ENCODE measurements at places on chromosomes 1 and 21.

GRCh38 chr1:115648717-115649691 lies 7.2 kb downstream of the VANGL1 start:
- DNase-seq, result no peak

GRCh38 chr1:10514490-10515235 lies 39.9 kb downstream of the PEX14 start:
- no peak for DNase-seq

DNA sequence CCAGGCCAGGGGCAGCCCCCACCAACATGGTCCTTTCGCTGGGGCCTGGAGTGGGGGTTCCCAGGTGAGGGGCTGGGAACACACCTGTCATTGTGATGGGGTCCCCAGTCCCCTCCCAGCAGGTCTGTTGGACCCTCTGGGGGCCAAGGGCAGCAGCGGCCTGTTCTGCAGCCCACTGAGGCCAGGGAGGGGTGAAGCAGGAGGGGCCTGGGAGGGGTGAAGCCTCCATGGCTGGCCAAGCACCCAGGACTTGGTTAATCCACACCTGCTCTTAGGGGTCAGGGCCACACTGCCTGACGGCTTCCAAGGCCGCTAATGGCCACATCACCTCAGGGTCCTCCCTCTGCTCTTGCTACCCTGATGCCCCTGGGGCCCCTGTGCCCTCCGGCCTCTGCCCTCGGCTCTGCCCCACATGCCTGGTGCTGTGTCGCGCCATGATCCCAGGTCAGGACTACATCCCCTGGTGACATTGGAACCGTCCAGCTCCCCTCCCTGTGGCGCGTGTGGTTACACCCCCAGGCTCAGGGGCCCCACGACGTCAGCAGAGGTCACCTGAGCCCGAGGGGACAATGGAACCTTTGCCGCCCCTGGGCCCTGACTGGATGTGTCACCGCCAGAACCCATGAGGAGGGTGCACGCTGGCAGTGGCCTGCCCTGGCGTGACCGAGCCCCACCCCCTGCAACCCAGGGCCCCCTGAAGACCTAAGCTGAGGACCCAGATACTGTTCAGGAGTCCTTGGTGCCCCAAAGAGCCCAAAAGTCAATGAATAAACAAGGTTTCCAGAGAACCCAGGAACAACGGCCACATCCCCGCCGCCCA lies 7.0 kb downstream of the TNFRSF18 start:
- no peak for DNase-seq

DNA sequence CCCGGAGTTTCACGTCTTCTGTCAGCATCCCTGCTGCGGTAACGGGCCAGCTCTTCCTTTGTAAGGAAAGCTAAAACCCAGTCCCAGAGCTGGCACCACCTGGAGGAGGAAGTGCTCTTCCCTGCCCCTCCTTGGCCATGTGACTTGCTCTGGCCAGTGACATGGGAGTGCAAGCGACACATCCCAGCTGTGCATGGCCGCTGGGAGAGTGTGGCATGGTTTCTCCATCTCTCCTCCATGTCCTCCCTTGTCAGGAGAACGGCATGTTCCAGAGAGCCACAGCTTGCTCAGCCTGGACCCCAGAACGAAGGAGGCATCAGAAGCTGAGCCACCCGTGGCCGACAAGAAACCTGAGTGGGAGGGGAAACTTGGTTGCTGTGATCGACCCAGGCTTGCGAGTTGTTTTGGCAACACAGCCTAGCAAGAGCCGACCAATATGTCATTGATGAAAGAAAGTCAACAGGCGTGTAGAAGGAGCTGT lies 2.7 kb upstream of the PRXL2B start:
- DNase-seq, result no peak

DNA sequence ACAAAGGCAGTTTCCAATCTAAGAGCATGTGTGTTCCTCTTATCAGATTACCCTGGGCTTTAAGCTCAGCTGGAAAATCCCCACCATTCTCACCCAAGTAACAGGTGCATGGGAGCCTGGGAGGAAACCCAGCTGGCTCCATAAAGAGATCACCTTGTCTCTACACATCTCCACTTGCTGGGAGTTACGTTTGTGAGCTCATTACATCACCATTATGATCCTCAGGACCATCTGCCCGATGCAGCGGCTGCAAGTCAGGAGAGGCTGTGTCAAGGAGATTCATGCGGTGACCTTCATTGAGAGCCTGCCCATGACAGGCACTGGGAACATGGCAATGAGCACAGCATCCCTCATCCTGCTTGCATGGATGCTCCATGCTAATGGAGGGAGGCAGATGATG lies 618.0 kb downstream of the NPHP4 start:
- DNase-seq, result no peak

DNA sequence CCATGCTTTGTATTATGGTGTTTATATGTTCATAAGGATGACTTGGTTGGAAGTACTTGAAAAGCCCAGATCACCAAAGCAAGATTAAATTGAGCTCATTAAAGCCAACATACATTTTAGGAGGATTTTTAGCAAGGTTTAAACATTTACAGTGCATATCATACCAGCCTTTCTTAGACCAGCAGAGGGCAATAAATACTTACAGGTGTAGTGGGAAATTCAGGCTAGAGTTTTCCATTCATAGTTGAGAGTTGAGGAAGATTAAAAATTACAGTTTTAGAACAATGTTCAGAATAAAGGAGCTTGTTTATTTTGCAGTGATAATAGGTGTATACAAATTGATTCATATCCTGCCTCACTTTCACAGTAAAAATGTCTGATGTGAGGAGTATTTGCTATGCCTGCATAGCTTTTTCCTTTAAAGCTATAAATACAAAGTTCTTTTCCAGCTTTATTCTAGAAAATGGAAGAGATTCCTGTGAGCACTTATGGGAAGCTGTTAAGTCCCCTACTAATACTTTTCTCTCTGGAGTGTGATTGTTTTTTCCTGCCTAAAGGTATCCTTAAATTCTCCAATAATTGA lies 35.3 kb downstream of the DTL start:
- no peak for DNase-seq

DNA sequence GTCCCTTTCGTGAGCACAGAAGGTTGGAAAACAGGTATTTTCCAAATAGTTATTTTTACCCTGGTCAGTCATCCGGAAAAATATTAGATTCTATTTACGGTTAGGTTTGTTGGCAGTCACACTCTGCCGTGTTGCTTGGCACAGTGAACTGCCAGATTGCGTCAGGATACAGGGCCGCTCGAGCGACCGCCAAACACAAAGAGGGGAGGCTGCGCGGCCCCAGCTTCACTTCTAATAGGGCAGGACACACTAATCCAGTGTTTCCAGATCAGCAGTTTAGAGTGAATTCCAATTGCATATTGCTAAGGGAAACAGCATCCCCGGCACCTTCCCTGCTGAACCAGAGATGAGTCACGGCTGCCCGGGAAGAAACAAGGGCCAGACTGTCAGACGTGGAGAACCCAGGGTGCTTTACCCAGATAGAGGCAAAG lies 22.9 kb downstream of the UMODL1 start:
- no peak for DNase-seq

DNA sequence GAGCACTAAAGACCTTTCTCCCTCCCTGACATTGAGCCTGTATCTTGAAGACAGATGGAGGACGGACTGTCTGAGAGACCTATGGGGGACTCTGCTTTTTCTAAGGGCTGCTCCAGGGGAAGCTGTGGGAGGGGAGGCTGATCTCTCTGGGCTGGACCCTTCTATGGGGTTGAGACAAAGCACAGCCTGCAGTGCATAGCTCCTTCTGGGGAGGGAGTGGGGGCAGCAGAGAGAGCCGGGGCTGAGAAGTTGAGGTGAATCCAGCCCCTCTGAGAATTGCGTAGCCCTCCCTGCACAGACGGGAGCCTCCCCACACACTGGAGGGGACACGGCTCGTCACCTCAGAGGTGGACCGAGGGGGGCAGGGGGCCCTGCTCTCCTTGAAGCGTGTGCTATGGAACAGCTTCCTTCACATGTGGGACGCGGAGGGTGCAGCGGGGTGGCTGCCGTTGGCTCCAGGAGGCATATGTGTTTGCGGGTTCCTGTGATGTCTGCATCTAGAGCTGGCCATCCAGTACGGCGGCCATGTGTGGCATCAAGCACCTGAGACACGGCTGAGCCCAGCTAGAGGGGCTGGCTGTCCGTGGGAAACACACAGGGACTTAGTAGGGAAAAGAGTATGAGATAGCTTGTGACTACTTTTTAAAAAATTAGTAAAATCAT lies 299.1 kb downstream of the CAMTA1 start:
- DNase-seq, result no peak

DNA sequence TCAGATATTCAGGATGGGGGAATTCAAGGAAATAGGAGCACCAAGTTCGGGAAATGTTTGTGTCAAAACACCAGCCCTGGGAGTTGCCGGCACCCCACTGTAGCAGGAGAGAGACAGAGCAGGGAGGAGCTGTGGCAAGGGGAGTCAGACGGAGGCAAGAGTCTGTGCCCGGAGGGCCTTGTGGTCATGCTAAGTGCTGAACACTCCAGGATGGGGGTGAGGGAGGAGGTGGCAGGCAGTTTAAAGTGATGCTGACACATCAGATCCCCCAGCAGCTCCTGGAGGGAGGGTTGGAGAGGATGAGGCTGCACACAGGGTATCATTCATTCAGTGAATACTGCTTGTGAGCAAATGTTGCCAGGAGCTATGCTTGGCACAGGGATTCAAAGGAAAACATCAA lies 150.3 kb upstream of the ETV3 start:
- DNase-seq, result no peak

GRCh38 chr1:54267815-54268761 lies 68.1 kb downstream of the MRPL37 start:
- DNase-seq, result no peak

DNA sequence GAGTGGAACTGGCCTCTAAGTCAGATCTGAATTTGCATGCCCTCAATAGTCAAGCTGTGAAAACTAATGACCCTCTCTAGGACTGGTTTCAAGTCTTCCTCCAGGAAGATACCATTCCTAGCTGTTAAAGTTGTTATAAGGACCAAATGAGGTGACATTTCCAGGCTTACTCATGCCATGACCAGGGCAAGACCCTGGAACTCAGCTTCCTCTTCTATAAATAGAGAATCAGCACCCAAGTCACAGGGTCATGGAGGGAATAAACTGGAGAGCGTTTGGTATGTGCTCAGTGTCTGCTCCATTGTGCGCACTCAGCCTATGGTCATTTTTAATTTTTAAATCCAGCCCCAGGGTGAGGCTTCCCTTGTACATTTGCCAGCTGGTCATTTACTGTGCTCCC lies 2.5 kb downstream of the S100A9 start:
- no peak for DNase-seq

DNA sequence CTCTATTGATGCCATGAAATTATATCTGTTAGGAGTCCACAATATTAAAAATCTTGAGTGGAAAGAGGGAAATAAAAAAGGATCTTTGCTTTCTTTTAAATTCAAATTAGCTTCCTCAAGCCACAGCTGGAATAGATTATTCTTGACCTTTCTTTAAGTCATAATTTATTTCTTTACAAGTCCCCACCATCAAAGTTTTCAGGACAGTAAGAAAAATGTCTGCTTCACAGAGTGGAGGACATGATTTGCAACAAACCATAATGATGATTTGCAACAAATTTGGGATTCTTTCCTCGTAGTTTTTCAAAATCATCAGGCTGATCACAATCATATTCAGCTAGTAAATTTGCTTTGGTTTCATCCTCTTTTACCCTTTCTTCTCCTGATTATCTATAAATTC lies 301.8 kb upstream of the NRIP1 start:
- DNase-seq, result no peak

DNA sequence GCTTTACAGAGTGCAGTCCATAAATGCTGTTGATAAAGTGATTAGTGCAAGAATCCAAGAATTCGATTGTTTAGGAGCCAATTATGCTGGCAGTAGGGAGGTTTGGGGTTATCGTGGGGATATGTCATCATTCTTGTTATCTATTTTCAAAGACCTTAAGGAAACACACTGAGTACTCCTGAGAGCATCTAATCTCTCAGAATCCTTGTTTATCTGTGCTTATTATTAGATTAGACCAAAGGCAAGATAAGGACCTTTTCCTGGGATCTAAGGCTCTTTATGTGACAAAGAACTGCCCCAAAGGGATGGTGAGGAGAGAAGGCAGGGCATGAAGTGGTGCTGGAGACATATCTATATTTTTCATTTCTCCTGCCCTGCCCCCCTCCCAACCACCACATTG lies 139.1 kb downstream of the TSEN15 start:
- DNase-seq, result no peak

DNA sequence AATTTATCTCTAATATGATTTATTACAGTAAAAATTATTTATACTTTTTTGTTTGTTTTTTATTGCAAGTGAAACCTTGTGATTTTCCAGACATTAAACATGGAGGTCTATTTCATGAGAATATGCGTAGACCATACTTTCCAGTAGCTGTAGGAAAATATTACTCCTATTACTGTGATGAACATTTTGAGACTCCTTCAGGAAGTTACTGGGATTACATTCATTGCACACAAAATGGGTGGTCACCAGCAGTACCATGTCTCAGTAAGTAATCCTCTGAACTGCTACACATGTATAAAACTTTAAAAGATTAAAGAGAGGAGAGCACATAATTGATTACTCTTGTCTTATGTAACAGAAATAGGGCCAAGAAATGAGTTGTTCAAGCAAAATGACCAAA lies 4.5 kb downstream of the CFHR3 start:
- DNase-seq, result no peak

- DNase-seq, result no peak
Measured at GRCh38 chr1:231748760-231749415, 122.3 kb downstream of the DISC1 start.

DNA sequence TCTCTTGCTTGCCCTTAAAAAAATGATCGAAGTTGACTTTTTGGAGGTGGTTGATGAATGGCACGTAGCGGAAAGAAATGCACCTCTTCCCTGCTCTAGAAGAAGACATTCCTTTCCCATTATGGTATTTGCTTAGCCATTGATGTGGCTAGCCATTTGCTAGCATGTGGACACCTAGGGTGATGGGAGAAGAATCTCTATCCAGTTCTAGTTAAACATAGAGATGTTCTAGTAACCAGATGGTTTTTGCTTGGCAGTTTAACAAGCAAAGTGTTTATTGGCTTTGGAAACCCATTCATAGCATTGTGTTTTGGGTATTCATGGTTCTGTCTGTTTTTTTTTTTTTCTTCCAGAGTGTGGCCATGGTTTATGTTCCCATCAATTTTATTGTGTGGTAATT lies 78.9 kb downstream of the KCNJ6 start:
- DNase-seq, result no peak

DNA sequence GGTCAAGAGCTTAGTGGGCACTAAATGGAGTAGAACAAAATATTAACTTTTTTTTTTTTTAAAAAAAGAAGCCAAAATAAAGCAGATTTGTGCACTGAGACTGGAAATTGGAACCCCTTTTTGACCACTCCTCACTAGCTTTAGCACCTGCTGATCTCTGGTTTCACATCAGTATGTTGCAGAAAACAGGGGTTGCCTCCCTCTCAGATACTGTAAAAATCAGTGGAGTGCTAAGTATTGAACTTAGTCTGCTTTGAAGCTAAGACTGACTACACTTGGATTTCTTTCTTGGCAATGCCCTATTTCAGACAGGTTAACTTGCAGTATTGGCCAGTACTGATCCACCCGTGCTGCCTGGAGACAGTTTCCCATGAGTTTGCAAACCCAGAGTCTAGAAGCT lies 2.7 kb upstream of the KIAA0040 start:
- no peak for DNase-seq

GRCh38 chr21:31286621-31287020 lies 57.4 kb downstream of the TIAM1 start:
- no peak for DNase-seq
